MCF 10A (cell line): ENCODE measurements at places on chromosomes 3 and 15.

GRCh38 chr3:27281671-27282150, 87.5 kb downstream of the NEK10 start:
- no peak for DNase-seq

GRCh38 chr3:115838786-115839185, 215.5 kb downstream of the GAP43 start:
- DNase-seq, result no peak

- DNase-seq, result no peak
These were observed 631.8 kb upstream of the GRM7 start for GRCh38 chr3:6228958-6229683.

- no peak for DNase-seq
These were observed 28.1 kb downstream of the EXOG start for GRCh38 chr3:38524141-38524739.

- no peak for DNase-seq
These were observed 116.2 kb downstream of the SUCNR1 start for GRCh38 chr3:151989621-151990020.

- DNase-seq, result no peak
These were observed 739.0 kb upstream of the NECTIN3 start for GRCh38 chr3:110332629-110333028.

- DNase-seq, result no peak
These were observed 1149.6 kb downstream of the IGSF11 start for GRCh38 chr3:117885011-117885441.

GRCh38 chr3:154345422-154346122, 21.3 kb upstream of the DHX36 start:
- DNase-seq, result no peak

GRCh38 chr3:170867143-170867937, 2.7 kb downstream of the RPL22L1 start:
- peak; percentile 13 for DNase-seq

- peak; percentile 98 for DNase-seq
These were observed 46.7 kb downstream of the AMOTL2 start for GRCh38 chr3:134327594-134327975.

- peak; percentile 53 for DNase-seq
These were observed 28.8 kb upstream of the UBL7 start for GRCh38 chr15:74489518-74490338.

DNA sequence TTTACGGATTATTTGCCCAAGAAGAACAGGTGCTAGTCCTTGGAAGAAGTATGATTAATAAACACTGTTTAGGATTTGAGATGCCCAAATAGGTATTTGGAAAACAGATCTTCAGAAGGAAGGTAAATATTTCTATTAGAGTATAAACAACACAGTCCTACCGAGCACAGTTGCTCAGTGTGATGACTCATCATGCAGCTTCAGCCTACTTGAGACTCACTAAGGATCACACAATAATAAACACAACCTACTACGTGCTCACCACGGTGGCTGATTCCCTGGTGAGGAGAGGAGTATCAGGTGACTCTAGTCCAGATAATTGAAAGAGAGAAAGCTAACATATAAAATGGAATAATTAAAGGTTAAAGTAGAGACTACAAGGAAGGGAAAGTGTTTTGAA, 72.0 kb downstream of the PDZRN3 start:
- DNase-seq, result peak; percentile 14

DNA sequence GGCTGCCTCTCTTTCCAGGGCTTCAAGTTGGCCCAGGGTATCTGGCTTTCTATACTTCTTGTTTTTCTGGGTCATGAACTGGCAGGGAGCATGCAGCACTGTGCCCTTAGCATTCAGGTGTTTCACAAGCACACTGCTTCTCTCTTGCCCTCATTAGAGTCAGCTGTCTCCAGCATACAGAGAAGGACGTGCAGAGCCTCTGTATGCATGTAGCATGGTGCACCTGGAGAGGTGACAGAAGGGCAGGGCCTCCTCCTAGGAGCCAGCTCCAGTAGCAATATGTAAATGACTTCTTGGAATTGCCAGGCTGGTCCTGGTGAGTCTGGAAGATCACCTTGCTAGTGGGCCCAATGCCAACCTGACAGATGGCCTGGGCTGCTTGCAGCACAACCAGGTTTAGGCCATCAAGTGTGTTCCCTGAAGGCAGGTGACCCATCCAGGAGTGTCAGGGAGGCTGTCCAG, 44.8 kb upstream of the ATP2C1 start:
- DNase-seq, result peak; percentile 38

DNA sequence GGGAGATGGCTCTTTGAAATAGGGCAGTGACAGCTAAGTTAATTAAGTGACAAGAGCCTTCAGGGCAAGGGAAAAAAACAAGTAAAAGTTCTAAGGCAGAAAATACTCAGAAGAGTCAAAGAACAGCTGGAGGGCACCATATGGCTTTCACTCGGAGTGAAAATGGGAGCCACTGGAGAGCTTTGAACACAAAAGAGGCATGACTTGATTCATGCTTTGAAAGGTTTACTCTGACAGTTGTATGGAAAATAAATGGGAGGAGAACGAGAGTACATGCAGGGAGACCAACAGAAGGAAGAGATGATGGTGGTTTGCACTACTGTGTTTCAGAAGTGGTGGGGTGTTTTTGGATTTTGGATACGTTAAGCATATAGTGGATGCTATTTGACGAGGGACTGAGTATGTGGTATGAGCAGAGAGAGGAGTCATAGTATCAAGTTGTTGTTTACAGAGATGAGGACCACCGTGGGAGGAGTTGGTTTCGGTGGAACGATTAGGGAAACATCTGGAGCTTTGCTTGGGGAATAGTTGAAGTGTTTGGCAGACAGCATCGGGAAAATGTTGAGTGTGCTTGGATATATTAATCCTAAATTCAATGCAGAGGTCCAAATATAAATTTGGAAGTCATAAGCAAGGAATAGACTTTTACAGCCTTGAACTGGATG, 411.5 kb downstream of the GABRG3 start:
- DNase-seq, result no peak

- DNase-seq, result peak; percentile 61
These were observed 20.3 kb downstream of the FAM98B start for GRCh38 chr15:38474155-38474757.

- DNase-seq, result no peak
These were observed 41.8 kb upstream of the TUSC7 start for GRCh38 chr3:116667791-116668190.

- DNase-seq, result peak; percentile 72
These were observed 1250.0 kb upstream of the GBE1 start for GRCh38 chr3:83011481-83011880.

- no peak for DNase-seq
These were observed 116.5 kb upstream of the CMC1 start for GRCh38 chr3:28124882-28125281.

DNA sequence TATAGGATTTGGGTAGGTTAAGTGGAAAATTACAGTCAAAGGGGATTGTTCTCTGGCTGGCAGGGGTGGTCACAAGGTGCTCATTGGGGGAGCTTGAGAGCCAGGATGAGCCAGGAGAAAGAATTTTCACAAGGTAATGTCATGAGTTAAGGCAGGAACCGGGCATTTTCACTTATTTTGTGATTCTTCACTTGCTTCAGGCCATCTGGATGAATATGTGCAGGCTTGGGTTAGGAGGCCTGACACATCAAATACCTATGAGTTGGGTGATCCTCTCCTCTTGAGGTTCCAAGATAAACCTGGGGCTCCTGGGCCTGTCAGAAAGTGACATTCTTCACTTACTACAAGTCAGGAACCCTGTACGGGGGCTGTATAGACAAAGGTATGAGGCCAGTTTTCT, 68.7 kb downstream of the CD200 start:
- DNase-seq, result no peak

- no peak for DNase-seq
These were observed 152.8 kb downstream of the NEK10 start for GRCh38 chr3:27216295-27216855.

DNA sequence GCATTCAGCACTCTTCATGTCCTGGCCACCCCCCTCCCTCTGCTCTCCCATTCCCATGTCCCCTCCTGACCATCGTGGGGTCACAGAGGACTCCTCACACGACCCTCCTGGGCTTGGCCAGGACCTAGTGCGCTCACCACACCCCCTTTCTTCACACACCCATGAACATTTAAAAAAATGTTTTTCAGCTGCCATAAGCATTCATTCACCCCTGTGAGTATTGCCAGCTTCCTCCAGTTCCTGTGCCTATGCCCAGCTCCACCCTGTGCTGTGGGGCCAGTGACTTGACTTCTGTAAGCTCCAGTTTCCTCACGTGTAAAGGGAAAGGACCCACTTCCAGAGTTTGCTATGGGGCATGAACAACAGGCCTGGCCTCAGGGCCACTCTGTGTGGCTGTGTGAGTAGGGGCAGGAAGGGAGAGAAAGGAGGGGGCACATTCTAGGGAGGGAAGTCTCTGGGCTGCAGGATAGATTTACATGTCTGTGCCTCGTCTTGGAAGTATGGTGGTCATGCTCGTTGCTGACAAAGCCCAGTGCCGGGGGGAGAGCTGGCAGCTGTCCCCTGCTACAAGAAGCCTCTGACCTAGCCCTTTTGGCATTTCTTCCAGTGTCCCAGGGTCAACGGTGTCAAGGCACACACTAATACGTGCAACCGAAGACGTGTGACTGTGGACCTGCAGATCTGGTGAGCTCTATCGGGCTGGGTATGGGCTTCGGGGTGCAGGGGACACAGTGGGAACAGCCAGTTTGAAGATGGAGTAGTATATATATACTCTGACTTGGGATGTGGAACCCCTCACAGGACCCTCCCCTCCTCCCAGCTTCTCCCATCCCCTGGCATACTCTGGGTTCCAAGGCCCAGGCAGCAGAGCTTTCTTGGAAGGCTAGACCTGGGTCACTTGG, 22.8 kb downstream of the ESYT3 start:
- no peak for DNase-seq

DNA sequence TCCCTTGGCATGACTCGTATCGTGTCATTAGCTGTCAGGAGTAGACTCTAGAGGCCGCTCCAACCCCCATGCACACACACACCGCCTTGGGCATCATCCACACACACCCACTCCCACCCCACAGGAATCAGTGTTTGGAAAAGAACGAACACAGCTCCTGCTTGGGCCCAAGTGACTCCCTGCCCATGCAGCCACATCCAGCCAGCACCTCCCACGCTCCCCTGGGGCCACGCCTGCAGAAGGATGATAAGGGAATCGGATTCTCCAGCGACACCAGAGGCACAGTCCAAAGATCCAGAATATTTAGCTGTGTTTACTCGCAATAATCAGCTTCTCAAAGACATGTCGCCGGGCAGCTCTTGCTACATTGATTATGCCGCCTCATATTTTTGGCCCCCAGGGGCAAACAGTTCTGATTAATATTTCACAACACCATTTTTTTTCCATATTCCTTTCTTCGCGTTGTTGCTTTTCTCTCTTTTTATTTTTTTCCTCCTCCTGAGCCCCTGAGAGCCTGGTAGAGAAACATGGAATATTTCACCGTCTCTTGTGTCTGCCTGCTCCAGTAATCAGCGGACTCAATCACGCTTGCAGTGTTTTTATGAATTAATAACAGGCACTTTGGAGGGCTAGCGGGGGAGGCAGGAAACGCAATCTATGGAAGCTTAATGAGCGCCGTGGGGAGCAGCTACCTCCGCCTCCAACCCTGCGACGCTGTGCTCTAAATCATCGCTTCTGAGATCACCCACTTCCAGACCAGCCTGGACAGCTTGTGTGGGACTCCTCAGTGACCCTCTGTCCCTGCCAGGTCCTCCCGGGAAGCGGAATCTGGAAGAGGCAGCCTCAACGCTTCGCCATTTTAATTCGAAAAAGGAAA, 221.4 kb downstream of the TLE3 start:
- DNase-seq, result no peak

GRCh38 chr3:143832433-143832832, 15.8 kb downstream of the SLC9A9 start:
- peak; percentile 20 for DNase-seq

GRCh38 chr3:195546130-195546560, 3.0 kb upstream of the PPP1R2 start:
- peak; percentile 98 for DNase-seq

- no peak for DNase-seq
These were observed at the start of gene LRRC3B for GRCh38 chr3:26622621-26623418. Gene LRRC3B, plus strand, starts transcription at chr3:26622772. Its CDS starts 86,901 bp downstream, at chr3:26709673.

DNA sequence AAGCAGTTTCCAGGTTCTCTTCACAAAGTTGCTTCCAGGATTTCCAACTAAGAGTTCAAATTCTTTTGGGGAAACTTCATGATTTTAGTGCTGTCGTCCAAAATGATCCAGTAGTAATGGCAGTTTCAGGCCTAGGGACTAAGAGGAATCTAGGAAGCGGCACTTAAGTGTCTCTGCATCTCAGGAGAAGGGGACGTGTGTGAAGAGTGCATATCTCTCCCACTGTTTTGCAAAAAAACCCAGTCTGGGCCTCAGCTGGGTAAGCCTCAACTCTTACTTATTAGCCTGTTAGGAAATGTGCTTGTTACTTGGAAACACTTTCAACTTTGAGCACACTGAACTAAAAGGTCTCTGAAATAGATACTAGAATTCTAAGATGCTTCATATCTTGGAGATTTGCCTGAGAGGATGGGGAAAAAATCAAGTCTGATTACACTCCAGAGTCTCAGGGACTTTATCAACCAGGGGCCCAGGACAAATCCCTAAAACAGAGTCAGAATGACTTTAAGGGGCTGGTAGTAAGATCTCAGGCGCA, 81.8 kb downstream of the WDR76 start:
- DNase-seq, result no peak
